ENCODE measurements at places on chromosomes 12 and 14.
A peak's percentile ranks its signal among the peaks of the same experiment; 100 is the strongest.

- no peak for DNase-seq
These were observed 194.6 kb upstream of the FSCB start for GRCh38 chr14:44701563-44702263.

DNA sequence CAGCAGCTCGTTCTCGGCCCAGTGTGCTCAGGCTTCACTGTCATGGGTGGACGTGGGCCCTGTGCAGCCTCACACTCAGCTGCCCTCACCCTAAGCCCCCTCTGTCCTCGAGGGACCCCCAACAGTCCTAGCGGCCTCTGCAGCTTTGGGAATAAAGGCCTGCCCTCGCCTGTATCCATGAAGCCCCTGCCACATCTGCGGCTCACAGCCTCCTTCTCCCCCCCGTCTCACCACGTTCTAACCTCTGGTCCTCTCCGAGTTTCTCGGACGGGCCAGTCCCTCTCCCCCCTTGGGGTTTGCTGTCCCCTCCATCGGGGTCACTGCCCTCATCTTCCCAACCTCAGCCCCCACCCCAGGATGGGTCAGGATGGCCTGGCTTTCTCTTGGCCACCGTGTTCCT is 30.2 kb upstream of the GALNT9 start:
- no peak for DNase-seq

DNA sequence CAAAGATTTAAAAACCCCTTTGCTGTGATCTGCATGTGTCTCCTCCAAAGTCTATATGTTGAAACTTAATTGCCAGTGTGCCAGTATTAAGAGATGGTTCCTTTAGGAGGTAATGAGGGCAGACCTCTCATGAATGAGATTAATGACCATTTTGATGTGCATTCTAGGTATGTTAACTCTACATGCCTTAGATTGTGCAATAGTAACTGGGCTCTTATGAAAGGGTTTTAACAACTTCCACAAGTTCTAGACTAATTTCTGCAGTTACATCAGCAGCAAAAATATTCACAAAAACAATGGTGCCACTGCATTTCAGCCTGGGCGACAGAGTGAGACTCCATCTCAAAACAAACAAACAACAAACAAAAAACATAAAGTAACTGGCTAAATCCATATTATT is 3.8 kb upstream of the TAS2R10 start:
- DNase-seq, result no peak

GRCh38 chr14:65878586-65878985 is 466.1 kb downstream of the FUT8 start:
- DNase-seq, result no peak

DNA sequence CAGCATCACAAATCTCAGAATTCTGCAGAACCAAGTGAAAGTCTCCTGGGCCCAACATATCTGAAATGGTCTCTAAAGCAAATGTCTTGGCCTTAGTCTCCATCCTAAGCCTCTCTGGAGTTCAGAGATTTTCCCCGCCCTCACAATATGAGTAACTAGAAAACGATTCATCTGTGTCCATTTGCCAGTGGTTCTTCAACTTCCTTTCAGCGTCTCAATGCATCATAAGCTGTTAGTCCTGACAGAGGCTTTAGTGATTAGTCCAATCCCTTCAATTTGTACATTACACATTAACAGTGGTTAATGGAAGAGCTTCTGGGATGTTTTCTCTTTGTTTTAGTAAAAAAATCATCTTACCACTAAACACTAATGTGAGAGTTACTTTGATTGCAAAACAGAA is 17.4 kb downstream of the NPC2 start:
- DNase-seq, result no peak

DNA sequence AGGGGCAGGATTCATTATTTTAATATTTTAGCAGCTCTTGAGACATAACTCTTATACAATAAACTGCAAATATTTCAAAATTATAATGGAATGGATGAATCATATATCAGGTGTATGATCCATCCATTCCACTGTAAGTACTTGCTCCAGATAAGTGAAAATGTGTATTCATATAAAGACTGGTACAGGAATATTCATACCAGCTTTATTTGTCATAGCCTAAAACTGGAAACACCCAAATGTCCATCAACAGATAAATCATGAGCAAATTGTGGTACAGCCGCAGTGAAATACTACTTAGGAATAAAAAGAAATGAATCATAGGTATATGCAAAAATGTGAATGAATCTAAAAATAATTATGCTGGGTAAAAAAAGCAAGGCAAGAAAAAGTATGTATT is 263.6 kb upstream of the SYT10 start:
- no peak for DNase-seq

DNA sequence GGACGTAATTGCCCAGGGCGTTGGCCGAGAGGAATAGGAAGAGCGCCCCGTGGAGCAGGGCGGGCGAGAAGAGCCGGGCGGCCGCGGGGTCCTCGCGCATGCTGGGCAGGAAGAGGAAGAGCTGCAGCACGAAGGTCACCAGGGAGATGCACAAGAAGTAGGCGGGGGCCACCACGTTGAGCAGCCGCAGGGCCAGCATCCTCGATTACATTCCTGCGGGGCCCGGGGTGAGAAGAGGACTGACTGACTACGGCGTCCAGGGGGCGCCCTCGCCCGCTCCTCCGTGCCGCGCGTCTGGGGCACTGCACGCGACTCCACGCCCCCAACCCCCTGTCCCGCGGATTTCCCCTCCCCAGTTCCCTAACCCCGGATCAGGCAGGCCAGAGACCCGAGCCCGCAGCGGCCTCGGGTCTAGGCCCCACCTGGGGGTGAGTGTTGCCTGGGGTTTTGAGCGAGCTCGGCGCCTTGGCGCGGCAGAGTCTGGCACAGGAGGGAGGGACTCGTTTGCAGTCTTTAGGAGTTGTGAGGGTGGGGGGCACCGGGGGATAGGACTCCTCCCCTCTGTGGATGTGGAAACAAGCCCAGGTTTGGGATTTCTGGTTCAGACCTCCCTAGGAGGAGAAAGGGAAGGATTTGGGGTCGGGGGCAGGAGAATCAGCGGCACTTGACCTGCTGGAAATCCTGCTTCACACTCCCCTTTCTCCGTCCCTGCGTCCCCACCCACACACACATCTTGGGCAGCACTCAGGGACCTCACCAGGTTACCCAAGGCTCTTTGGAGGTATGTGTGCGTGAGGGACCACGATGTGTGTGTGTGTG is 1.8 kb downstream of the ZDHHC22 start:
- peak; percentile 19 for DNase-seq

Measured in inflammatory macrophage (primary cell).